ENCODE measurements at places on chromosomes 13 and 19.

DNA sequence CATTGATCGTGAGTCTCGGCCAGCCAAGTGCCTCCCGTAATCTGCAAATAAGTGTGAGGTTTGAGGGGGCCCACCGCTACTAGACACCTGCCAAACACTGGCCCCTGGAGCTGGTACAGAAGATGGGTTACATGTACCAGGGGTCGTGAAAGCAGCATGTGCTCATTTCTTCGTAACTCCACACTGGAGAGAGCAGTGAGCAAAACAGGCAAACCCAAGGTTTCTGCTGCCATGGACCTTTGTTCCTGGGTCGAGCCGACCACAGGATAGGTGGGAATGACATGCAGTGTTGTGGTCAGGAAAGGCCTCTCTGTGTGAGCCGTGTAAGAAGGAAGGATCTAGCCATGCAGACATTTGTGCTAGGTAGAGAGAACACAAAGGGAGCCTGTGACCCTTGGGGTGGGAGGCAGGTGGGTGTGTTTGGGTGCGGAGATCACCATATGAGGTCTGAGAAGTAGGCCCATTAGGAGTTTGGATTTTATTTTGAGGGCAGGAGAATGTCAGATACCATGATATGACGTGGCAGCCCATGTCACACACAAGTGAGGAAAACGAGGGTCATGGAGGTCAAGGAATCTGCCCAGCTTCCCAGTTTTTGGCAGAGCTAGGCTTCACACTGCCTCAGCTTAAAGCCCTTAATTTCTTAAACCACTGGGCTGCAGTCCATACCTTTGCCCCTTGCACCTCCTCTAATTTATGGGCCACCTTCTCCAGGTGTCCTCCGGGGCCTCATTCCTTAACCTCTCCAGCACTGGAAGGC is 919 bp downstream of the GTF3A start:
- no peak for DNase-seq

- DNase-seq, result no peak
These were observed 112.1 kb upstream of the RXFP2 start for GRCh38 chr13:31627097-31627845.

GRCh38 chr13:29920025-29920643 is 69.7 kb upstream of the UBL3 start:
- no peak for DNase-seq

DNA sequence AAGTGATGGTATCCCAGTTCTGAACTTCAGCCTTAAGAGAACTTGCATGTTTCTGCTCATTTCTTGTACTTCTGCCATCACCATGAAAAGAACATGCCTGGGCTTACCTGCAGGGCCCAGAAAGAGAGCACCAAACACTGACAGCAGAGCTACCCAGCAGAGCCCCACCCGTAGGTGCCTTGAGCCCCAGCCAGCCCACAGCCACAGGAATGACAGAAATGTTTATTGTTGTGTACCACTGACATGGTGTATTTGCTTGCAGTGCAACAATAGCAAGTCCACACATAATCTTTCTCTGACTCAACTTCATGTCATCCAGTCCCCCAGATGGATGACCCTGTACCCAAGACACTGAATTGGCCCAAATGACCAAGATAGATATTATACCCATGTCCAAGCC is 195.2 kb downstream of the TSHZ3 start:
- DNase-seq, result no peak

DNA sequence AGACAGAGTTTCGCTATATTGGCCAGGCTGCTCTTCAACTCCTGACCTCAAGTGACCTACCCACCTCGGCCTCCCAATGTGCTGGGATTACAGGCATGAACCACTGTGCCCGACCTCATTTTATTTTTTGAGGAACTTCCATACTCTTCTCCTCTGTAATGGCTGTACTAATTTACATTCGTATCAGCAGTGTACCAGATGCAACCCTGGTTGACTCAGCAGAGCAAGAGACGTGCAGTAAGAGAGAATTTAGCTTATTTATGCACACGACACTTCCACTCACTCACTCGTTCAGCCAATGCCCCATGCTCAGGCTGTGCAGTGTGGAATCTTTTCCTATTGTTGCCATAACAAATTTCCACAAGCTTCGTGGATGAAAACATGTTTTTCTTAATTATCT is 6.9 kb downstream of the KIR3DL3 start:
- DNase-seq, result no peak

- no peak for DNase-seq
These were observed 50.6 kb upstream of the GAS6 start for GRCh38 chr13:113914333-113915011.

Measured in nephron progenitor cell (in vitro differentiated cells).